Osteoblast (primary cell): ENCODE measurements at places on chromosomes 7 and 10. TPM values are rescaled to one million over a fixed set of nuclear protein-coding genes. Genes with fewer than 3 reads are reported as not detected.
A peak's percentile ranks its signal among the peaks of the same experiment; 100 is the strongest.

The SPAM1 gene
- total RNA-seq = not detected in 2 replicates

The CDH23 gene
- under 0.01 and 0.36 TPM in 2 replicates for total RNA-seq

The FAM25G gene
- not detected in 2 replicates for total RNA-seq

The RAB19 gene
- total RNA-seq = not detected in 2 replicates

The CALHM1 gene
- total RNA-seq = not detected in 2 replicates

The ADK gene
- total RNA-seq = 34.0 and 46.3 TPM in 2 replicates

The FGFBP3 gene
- 0.72 and 1.2 TPM in 2 replicates for total RNA-seq

The MYL7 gene
- not detected in 2 replicates for total RNA-seq

The GRM8 gene
- total RNA-seq = not detected in 2 replicates

The UCMA gene
- not detected in 2 replicates for total RNA-seq

DNA sequence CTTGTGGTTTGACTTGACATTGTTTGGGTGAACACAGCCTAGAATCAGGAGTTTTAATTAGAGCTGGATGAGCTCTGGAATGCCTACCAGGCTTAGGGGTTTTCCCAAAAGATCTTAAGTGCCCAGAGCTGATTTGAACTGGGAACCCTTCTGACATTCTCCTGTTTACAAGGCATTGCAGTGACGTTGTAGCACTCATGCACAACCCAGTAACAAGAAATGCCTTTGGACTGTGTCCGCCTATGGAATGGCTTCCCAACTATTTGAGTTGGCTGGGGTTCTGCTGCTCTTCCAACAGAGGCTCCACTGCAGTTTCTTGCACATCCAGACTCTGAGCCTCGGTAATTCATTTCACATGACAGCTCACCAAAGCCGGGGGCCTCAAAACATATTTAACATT, 76.7 kb upstream of the MKX start:
- DNase-seq = no peak

- DNase-seq = no peak
Observed at GRCh38 chr7:150790416-150791075, 9.6 kb downstream of the TMEM176B start.

GRCh38 chr7:12583922-12584321, 13.4 kb downstream of the SCIN start:
- DNase-seq = no peak

- no peak for DNase-seq
Observed at GRCh38 chr10:86362129-86362527, 4.5 kb downstream of the GRID1 start.

DNA sequence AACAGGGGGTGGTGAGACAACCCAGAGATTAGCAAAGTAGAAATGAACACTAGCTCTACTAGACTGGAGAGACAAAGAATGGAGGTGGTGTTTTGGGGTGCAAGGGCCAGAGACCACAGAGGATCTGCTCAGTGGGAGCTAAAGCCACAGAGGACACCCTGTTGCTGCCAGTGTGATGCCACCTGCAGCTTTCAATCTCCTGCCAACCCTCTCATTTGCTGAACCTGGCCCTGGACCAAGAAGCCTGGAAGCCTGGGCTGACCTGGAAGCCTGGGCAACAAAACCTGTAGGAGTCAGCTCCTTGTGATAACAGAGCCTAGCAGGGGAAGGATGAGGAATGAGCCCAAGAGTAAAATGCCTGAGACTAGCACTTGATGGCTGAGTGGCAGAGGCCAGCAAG, 81.1 kb upstream of the ADO start:
- DNase-seq = no peak

GRCh38 chr10:112302335-112302734, 19.1 kb downstream of the TECTB start:
- no peak for DNase-seq

DNA sequence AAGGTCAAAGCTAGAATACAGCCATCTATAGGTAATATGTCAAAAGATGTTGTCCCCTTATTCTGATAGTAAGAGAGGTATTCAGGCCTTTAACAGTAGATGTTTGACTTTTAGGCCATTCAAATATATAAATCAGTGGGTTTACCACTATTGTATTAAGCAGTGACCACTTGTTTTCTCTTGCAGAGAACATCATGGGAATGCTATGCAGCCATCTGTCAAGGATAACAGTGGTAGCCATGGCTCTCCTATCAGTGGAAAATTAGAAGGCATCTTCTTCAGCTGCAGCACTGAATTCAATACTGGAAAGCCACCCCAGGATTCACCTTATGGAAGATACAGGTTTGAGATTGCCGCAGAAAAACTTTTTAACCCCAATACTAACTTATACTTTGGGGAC, 68.4 kb downstream of the PHYHIPL start:
- DNase-seq = no peak

DNA sequence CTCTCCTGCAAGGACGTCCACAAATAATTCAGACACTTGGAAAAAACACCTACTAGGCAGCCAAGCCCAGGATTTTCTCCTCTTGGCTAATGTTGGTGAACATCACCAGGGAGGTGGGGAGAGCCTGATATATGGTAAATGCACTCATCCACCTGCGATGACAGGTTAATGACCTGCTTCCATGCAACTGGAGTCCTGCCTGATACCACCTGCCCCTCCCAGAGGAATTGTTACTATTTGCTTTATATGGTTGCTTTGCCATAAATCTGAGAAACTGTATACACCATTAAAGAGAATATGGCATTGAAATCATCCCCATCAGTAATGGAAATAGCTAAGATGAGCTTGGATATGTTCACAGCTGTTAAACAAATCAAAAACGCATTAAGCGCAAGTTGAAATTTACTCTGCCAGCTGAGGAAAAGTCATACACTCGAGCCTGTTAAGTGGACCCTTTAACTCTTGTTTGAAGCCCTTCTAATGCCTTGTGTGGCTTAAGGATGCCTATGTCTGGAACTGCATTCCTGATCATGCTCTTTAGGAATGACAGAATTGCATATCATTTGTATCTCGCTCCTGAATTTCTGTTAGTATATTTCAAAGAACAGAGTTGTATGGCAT, 208.3 kb downstream of the PRPF18 start:
- DNase-seq = no peak

GRCh38 chr7:99461221-99461620, 4.7 kb downstream of the ATP5MF start:
- peak; percentile 64 for DNase-seq

- DNase-seq = peak; percentile 81
Observed at GRCh38 chr10:123991611-123992570, 100.3 kb upstream of the CPXM2 start.

DNA sequence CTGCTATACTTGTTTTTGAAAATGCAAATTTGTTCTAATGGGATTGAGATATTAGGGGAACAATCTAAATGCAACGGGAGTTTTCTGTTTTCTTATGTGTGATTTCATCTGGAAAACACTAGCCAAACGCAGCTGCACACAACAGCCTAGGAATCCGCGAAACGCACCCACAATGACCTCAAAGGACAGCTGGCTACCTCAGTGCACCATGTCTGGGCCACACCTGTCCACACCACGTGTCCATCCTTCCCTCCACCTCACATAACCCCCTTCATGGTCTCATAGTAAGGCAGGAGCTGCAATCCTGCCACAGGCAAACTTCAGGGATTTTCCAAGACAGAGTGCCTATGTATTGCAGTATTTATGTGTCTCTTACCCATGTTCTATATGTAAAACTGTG, 382.5 kb upstream of the PRKCQ start:
- no peak for DNase-seq

DNA sequence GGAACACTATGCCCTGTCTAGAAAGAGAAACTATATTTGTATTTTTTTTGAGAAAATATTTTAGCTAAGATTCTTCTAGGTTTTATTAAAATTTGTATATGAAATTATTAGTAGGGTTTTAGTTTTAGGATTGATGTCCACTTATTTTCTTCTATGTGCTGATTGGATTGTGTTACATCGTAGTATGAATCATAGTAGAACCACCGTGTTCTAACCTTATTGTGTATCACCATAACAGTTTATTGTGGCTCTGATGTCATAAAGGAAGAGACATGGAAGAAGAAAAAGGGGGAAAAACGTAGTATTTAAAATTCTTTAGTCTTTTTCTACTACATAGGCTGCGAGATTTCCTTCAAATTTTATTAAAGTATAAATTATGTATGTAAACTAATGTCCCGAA, 1.9 kb downstream of the AGBL3 start:
- no peak for DNase-seq

GRCh38 chr10:104872691-104873090, 231.6 kb downstream of the SORCS3 start:
- no peak for DNase-seq

DNA sequence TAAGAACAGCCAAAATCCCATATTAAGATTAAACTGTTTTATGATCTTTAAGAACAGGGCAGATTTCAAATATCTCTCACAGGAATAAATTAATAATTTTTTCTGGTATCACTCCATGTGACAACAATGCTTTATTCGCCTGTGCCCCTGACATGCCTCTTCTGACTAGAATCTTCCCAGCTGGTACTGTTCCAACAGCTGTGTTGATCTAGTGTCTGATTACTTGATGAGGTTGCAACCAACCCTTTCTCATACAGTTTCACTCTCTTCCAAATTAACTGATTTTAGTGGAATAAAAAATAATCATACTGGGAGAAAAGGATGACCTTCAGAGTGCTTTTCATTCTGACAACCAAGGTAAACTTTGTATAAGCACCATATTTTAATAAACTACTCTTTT, 151.9 kb downstream of the CHRM2 start:
- no peak for DNase-seq

DNA sequence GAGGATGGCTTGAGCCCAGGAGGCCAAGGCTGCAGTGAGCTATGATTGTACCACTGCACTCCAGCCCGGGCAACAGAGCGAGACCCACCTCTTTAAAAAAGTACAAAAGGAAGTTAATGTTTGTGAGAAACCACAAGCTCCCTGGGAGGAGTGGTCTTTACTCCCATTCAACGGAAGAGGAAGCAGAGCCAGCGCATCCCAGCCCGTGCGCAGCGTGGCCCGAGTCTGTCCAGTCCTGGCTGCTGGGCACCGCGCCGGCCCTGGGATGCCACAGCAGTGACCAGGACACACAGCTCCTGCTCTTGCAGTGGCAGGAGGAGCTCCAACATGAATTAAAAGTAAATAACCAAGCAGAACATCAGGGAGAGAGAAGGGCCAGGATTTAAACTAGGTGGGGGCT, 68.4 kb downstream of the ELFN1 start:
- no peak for DNase-seq

GRCh38 chr10:124289851-124290795, 128.6 kb downstream of the OAT start:
- DNase-seq = peak; percentile 74

DNA sequence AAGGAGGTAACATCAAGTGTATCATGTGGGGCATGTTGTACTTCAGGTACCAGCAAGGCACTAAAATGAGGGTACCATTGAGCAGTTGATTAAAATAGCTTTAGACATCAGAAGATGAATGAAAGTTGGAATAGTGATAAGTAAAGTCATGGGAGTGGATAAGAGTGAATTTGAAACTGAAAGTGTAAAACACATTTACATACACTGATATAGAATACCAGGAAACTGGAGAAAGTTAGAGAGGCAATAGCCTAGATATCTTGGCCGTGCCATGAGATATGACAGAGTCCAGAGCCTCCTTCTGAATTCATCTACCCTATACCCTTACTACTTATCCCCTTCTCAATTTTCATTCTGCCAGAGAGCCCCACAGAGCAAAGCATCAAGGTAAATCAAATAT, 76.6 kb downstream of the GRM3 start:
- DNase-seq = no peak

- DNase-seq = no peak
Observed at GRCh38 chr10:70482982-70483760, 4.6 kb downstream of the PALD1 start.

- DNase-seq = no peak
Observed at GRCh38 chr7:8285155-8285554, 23.2 kb upstream of the ICA1 start.

GRCh38 chr10:7417103-7417623, 6.3 kb upstream of the SFMBT2 start:
- no peak for DNase-seq

- DNase-seq = peak; percentile 58
Observed at GRCh38 chr10:79412516-79412915, 32.9 kb downstream of the ZCCHC24 start.

GRCh38 chr10:102227050-102227449, 951 bp downstream of the ELOVL3 start:
- peak; percentile 98 for DNase-seq

DNA sequence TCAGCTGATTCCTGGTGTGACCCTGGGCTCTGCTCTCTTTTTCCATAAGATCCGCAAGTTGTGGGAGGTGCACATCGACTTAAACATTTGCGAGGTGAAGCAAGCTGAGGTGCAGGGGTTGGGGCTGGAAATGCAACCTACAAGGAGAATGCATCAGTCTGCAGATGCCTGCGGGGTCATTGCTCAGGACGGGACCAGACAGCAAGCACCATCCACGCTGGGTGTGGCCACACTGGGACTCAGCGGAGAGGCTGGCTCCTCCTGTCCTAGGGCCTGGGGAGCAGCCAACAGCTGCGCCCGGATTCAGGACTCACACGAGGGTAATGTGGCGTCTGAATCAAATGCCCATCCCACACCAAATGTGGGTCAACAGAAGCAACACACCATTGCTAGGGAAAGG, 33.8 kb downstream of the STK32C start:
- DNase-seq = peak; percentile 31

DNA sequence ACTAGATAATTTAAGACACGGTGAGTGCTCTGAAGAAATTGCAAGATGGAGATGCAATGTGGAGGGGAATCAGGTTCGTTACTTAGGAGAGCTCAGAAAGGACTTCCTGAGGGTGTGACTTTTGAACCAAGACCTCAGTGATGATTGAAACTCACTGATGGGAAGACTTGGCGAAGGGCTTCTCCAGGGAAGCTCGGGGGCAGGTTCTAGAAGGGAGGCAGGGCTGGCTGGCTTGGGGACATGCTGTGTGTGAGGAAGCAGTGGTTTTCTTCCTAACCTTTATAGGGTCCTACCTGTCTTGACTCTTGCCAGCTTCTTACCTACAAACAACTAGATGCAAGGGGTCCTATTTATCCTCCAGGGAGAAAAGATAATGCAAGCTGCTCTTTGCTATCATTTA, 637.9 kb downstream of the ACTR3B start:
- DNase-seq = no peak

DNA sequence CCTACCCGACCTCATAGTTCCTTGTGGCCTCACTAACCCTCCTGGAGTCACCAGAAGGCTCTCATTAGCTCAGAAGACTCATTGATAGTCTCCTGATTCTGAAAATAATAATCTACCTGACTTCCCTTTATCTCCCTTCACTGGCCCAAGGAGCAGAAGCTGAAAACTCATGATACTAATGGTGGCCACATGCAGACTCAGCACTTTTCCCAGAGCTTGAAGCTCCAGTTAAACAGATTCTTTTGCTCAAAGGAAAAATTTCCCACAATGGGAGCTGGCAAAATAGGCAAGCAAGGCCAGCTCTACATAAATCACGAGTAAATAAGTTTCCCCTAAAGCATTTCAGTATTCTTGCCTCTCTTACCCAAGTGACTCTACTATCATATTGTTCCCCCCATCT, 8.2 kb downstream of the NAPEPLD start:
- DNase-seq = no peak

GRCh38 chr10:124478515-124478914, 16.9 kb downstream of the LHPP start:
- DNase-seq = no peak

GRCh38 chr10:99981581-99982199, 28.1 kb downstream of the DNMBP start:
- no peak for DNase-seq

GRCh38 chr10:61024856-61025201, 80.8 kb upstream of the RHOBTB1 start:
- no peak for DNase-seq

GRCh38 chr10:30816159-30816819, 186.7 kb upstream of the LYZL2 start:
- DNase-seq = no peak
